ENCODE measurements at places on chromosomes 2 and 18.

GRCh38 chr2:39632876-39633275 lies 32.8 kb upstream of the TMEM178A start:
- DNase-seq = no peak

GRCh38 chr2:138219961-138220360 lies 255.7 kb downstream of the HNMT start:
- no peak for DNase-seq

DNA sequence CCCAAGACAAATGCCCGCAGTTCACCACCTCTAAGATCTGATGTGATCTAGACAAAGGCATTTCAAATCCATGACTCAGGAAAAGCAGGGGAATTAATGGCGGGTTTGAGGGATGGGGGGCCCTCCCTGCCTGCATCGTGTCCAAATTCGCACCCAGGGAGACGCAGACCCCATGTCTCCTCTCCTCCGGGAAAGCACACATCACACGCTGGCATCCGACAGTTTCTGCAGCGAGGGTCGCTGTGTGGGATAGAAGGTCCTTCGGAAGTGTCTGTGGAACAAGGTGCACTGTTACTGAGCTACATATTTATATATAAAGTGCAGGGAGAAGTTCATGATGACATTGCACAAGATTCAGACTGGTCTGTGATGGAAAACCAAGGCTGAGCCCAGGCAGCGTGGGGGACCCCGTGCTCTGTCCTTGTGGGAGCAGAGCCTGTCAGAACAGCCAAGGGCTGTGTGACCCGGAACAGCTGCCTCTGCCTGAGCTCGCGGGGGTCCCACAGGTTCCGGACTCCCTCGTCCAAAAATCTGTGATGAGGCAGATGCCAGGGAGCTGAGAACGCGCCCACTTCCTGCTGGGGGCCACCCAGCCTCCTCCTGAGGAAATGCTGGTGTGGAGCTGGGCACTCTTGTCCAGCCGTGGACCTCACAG lies 82.3 kb upstream of the CTDP1 start:
- DNase-seq = no peak

DNA sequence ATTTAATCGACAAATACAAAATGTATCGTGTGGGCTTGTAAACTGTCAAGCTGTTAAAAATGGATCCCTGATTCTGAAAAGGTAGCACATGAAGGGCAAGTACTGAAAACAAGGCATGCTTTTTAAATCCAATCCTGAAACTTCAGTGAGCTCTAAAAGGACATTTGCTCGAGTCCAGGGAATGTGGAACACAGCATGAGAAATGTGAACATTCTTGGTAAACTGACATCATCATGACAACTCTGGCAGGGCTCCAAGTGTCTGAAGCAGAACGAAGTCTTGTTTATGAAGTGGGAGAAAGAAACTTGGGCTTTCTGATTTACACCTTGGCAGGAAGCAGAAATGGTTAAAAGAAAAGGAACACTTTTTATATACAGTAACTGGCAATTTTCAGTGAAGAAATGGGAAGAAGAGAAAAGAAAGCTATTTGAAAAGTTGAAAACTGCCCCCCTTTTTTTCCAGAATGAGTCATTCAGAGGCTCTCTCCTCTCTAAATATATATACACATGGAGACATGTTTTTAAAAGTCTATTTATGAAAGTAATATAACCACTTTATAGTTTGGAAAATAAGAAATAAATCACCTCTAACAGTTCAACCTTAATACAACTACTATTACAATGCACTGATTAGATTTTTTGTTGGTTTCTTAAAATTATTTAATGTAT lies 120.8 kb downstream of the GAREM1 start:
- no peak for DNase-seq

- DNase-seq = no peak
These were observed 216.6 kb downstream of the HRH4 start for GRCh38 chr18:24677011-24677410.

DNA sequence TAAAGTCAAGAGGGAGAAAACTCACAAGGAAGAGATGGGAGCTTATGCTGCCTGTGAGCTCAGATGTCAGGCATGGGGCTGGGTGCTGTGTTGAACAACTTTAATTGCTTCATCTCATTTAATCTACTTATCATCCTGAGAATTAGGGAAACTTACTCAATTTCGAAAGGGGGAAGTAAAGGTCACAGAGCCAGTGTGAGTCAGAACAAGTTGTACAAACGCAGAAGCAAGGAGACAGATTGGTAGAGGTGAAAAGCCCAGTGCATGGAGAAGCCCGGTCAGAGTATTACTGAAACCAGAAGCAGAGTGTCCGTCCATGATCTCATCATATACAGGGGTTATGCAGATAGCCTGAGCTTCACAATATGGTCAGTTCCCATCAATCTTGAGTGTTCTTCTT lies 281.1 kb upstream of the POU3F3 start:
- DNase-seq = no peak

GRCh38 chr2:24233321-24233720 lies 58.5 kb downstream of the FAM228A start:
- no peak for DNase-seq

GRCh38 chr2:122148128-122148767 lies 392.8 kb downstream of the TSN start:
- no peak for DNase-seq

- no peak for DNase-seq
These were observed 125.7 kb downstream of the EIPR1 start for GRCh38 chr2:3251946-3252345.

- no peak for DNase-seq
These were observed 55.0 kb downstream of the GATA6 start for GRCh38 chr18:22224339-22224738.

DNA sequence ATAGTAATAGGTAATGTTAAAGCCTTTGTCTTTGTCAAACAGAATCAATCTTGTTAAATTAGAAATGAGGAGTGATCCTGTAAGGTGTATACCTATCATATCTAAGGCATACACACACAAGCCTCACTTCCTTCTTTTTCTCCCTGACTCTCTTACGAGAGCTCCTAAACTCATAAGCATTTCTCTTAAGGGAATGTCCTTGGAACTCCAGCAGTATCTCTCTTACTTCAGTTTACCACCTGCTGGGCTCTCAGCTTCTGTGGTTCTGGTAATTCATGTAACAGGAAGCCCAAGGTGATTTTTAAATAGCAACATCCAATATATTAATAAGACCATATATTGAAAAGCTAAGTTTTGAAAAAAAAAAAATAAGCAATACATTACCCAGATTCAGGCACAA lies 85.9 kb downstream of the UBE2E3 start:
- no peak for DNase-seq

- DNase-seq = no peak
These were observed 202.8 kb downstream of the STK39 start for GRCh38 chr2:168044579-168044978.

DNA sequence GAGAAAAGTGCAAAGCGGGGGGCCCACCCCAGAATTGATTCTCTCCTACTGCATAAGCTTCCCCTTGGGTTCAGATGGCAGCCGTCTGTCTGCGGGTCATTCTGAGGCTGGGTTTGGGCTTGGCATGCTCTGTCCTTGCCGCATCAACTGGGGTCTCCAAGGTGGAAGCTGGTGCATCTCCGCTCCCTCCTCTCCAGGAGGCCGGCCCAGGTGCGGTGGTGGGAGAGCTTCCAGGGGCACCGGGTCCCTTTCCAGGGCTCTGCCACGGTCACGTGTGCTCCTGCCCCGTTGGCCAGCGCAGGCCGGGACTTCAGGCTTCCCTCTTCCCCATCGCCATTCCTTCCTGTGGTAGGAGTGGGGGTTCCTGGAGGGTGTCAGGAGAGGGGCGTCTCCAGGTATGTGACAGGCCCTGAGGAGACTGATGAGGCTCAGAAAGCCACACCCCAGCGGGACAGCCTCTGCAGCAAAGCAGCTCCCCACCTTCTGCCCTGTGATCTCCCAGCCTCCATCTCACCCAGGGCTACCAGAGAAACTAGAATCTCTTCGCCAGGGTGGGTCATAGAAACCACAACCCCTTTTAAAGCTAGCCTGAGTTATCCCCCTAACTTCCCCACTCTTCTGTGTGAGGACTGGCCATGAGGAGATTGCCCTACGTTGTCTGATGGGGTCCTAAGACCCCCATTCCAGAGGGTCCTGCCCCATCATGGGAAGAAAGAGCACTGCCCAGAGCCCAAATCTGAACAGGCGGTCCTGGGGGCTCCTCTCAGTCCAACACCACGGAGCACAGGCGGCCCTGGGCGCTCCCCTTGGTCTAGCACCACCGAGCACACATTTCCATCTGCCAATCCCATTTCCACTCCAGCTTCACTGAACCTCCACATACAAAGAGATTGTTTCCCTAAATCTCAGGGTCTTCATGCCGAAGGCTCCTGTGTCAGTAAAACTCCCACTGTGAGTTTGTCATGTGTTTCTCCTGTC lies 76.6 kb downstream of the SLC66A2 start:
- no peak for DNase-seq

- DNase-seq = no peak
These were observed 49.9 kb upstream of the TMEM18 start for GRCh38 chr2:727071-727470.

- DNase-seq = no peak
These were observed 119.6 kb downstream of the MTX2 start for GRCh38 chr2:176388861-176389260.

DNA sequence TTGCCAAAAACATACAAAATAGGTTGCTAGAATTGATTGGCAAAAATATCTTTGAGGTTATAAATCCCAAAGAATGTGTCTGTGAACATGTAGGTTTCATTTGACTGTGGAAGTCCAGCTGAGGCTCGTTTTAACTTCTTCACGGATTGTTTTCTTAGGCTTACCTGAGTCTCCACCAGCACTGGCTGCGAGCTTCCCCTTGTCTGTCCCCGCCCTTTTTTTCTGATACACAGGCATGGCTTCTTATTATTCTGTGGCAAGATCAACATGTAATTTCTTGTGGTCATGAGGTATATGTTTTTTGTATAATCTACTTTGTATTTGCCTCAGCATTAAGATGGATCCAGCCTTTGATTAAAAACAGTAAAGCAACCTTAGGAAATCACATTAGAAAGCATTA lies 7.2 kb upstream of the SLC40A1 start:
- no peak for DNase-seq

DNA sequence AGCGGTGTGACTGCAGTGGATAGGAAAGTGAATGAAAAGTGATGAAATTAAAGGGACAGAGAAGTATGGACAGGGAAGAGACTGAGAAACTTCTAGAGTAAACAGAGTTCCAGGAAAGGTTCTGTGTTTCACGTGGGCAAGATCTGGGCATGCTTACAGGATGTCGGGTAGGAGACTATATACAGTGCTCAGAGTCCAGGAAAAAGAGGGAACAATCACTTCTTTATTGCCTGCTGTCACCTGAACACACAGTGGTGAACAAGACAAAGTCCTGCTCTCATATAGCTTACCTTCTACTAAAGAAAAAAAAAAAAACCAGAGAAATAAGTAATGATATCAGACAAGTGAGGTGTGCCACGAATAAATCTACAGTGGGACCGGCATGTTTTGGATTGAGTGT lies 2.4 kb downstream of the LRPPRC start:
- no peak for DNase-seq

DNA sequence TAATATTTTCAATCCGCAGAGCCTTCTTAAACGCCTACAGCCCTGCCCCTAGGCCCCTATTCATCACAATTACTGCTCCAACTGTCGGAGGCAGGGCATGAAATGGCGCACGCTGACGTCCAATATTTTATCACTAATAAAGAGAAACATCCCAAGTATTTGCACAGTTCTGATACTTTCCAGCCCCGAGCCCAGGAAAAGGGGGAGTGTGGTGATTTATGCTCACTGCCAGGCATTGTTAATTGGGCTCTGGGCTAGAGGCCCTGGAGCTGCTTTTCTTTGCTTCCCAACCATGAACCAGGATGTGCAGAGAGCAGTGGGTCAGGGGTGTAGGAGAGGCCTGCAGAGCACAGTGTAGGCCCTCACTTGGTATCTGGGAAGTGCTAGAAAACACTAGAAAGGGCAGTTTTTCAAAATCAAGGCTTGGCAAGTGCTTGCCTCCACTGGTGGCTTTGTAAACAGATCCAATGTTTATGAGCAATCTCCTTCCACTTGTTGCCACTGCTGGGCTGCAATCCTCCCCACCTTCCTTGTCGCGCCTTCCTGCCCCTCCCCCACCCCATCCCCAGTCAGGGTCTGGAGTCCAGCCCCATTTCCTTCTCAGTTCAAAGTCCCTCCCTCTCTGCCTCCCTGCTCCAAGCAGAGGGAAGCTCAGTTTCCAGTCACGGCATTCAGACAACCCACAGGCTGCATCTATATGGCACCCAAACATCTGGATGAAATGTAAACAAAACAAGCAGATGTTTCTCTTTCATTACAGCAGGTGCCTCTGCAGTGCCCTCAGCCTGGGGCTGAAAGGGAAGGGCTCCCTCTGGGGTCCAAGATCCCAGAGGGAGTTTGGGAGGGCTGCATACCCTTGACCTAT lies 83.9 kb upstream of the PKDCC start:
- no peak for DNase-seq

DNA sequence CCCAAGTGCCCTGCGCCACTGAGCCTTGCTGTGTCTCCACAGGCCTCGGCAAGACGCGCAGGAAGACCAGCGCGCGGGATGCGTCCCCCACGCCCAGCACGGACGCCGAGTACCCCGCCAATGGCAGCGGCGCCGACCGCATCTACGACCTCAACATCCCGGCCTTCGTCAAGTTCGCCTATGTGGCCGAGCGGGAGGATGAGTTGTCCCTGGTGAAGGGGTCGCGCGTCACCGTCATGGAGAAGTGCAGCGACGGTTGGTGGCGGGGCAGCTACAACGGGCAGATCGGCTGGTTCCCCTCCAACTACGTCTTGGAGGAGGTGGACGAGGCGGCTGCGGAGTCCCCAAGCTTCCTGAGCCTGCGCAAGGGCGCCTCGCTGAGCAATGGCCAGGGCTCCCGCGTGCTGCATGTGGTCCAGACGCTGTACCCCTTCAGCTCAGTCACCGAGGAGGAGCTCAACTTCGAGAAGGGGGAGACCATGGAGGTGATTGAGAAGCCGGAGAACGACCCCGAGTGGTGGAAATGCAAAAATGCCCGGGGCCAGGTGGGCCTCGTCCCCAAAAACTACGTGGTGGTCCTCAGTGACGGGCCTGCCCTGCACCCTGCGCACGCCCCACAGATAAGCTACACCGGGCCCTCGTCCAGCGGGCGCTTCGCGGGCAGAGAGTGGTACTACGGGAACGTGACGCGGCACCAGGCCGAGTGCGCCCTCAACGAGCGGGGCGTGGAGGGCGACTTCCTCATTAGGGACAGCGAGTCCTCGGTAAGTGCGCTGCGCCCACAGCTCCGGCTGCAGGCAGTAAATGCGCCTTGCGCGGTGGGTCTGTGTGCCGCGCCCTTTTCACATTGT lies 136.8 kb downstream of the NCK2 start:
- no peak for DNase-seq
